ENCODE measurements at places on chromosomes 7 and 10.

DNA sequence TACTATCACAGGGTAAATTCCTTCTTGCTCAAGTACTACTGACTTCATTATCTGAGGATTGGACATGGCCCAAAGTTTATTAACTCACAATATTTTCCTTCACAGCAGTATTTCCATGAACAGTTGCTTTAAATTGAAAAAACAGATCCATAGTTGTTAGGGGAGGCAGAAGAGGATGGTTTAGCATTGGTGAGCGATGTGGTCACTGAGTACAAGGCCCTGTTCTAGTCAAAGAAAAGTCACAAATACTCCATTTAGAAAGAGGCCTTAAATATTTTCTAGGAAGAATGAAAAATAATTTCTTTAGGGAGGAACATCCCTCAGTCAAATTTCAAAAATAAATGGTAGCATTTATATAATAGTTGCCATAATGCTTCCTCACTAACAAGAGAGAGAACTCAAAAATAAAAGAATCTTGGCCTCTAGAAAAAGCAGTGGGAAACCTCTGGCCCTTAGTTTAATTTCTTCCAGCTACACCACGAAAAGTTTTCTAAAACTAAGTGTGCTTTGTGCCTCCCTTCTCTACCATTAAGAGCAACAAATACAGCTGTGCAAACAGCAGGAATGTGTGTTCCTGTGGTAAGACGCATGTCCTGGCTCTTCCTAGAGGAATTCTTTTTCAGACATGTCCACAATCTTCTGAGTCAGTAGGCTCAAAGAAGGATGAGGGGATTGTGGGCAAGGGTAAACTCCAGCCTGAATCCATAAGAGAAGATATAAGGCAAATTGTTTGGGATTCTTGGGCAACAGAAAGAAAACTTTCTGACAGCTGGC lies 105.7 kb downstream of the HOXA1 start:
- no peak for DNase-seq

- DNase-seq, result peak; percentile 41
These were observed 108.0 kb downstream of the GRK5 start for GRCh38 chr10:119315128-119316001.

DNA sequence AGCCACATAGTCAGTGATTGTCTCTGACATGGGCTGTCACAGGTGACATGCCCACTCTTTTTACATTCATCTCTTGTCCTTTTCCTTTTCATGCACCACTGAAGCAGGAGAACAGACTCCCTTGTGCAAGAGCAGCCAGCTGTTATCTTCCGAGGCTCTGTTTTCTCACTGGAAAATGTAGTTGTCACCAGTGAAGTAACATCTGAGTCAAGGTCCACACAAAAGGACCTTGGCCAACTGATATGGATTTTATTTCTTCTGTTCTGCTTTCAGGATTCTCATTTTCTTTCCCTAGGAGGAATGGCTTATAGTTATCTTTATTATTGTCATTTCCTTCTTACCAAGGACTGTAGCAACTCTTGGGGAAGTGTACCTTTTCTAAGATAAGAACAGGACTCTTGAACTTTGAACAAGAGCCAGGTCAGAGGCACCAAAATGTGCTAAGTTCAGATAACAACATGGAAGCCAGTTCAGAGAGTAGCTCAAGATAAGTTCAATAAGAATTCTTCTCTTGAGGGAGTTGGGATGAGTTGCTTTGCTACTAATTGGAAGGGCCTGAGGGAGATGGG lies 22.7 kb downstream of the AVPI1 start:
- DNase-seq, result no peak

- no peak for DNase-seq
These were observed 8.3 kb downstream of the PEX1 start for GRCh38 chr7:92520024-92520423.

GRCh38 chr10:100509241-100509840 lies 10.3 kb downstream of the SEC31B start:
- peak; percentile 40 for DNase-seq

DNA sequence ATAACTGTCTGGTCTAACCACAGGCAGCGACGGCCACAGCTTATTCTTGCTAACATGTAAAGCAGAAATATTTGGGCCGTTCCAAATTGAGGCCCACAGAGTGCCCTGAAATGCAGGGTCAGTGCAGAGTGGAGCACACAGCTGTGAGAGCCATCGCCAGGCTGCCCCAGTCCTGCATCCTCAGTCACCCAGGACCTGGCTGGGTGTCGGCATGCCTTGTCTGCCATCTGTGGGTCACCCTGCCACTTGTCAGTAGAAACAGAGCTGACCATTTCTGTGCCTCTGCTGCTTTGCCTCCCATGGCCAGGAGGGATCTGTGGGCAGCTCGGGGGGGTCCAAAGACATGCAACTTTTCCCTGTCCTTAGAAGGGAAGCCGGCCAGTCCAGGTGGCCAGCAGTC lies 57.3 kb upstream of the BTBD16 start:
- DNase-seq, result no peak

DNA sequence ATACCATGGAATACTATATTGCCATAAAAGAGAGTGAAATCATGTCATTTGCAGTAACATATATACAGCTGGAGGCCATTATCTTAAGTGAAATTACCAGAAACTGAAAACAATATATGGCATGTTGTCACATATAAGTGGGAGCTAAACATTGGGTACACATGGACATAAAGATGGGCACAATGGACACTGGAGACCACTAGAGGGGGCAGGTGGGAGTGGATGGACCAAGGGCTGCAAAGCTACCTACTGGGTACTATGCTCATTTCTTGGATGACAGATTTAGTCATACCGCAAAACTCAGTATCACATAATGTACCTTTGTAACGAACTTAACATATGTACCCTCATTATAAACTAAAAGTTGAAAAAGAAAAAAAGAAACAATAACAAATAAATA lies 1167.6 kb downstream of the NXPH1 start:
- no peak for DNase-seq

DNA sequence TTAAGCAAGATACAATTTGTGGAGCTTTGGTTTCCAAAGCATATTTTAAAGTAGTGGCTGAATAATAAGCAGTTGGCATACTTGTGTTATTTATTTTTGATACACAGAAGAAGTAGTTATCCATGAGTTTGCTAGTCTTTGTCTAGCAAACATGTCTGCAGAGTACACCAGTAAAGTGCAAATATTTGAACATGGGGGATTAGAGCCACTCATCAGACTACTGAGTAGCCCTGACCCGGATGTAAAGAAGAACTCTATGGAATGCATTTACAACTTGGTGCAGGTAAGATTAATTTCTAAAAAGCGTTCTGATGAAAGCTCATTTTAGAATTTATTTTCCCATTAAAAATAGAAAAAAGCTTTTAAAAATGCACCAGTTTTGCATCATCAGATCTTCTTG lies 31.4 kb downstream of the ARMC3 start:
- no peak for DNase-seq

DNA sequence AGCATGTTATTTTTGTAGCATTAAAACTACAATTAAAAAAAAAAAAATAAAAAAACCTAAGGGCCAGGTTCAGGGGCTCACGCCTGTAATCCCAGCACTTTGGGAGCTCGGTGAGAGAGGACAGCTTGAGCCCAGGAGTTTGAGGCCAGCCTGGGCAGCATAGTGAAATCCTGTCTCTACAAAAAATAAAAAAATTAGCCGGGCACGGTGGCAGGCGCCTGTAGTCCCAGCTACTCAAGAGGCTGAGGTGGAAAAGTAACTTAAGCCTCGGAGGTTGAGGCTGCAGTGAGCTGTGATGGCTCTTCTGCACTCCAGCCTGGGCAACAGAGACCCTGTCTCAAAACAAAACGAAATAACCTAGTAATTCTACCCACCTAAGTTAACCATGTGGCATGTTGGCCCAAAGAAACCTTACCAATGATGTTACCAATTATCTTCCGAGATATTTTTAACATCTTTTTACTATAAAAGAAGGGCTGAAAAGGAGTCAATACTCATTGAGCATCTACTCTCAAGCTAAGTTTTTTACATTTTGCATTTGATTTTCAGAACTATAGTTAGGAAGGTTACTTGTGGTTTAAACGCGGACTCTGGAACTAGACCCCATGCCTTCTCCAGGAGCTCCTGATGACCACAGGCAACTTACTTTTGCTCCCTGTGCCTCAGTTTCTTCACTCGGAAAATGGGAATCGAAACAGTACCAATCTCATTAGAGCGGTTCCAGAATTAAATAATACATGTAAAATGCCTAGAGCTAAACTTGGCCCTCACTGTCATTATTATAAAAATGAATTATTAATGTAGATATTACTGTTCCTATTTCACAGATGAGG lies 1.4 kb downstream of the ITGB1 start:
- no peak for DNase-seq

DNA sequence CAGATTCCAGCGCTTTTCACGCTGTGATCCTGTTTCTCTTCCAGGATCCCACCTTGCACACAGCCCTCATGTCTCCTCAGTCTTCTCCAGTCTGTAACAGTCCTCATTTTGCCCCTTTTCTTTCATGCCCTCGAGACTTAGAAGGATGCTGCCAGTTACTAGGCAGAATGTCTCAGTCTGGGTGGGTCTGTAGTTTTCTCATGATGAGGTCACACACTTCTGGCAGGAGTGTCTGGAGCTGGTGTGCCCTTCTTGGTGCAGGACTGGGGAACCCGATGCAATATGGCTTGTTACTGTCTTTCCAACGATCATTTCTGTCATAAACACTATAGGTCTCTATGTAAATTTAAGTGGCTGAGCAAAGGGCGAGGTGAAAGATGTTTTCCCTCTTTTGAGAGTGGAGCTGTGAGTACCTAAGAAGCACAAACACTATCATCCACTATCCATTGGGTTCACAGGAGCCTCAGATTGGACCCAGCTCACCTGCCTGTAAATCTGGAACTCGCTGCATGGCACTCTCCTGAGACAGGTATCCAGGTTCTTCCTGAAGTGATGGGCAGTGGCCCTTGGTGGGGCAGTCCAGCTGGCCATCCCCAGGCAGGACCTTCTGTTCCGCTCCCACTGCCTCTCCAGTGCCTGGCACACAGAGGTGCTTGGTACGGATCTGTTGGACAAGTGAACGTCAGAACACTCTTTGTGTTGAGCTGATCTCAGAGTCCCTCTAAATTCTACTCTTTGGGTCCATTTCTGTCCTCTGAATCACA lies 64.3 kb upstream of the ZNF32 start:
- DNase-seq, result no peak

DNA sequence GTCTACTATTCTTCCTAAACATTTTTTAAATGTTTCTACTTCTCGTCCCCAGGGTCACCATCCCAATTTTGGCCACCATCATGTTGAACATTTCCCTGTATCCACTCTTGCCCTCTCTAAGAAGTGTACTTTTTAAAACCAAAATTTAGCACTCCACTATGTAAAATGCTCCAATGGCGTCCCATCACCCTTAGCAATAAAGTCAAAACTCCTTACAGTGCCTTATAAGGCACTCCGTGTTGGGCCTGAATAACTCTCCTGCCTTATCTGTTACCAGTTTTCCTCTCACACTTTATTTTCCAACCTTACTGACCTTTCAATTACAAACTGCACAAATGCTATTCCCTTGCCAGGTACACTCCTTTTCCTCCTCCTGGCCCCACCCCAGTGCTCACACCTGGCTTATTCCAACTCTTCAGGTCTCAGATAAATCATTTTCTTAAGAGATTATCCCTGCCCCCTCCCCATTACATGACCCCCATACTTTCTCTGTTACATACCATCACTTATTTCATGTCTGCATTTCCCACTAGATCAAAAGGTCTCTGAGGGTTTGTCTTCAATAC lies 1.3 kb downstream of the TMEM168 start:
- DNase-seq, result no peak

DNA sequence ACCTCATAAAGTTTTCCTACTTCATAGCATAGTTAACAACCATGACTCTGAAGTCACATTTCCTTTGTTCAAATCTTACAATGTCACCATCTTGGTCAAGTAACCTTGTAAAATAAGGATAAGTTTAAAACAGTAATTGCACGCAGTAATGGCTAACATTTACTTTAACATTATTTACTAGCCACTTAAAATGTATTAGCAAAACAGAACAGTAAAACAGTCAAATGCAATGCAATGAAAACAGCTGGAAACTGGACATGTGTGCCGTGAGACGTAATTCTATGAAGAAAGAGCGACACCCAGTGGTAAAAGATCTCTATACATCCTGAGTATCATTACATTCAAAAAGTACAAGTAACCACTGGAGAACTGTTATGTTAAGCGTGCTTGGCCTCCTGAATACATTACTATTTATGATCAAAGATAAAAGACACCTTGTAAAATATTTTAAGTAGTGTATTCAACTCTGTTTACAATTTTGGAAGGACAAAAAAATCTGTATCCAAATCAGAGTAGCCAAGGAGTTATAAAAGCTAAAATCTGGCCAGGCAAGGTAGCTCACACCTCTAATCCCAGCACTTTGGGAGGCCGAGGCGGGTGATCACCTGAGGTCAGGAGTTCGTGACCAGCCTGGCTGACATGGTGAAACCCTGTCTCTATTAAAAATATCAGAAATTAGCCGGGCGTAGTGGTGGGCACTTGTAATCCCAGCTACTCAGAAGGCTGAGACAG lies 27.2 kb downstream of the ATE1 start:
- DNase-seq, result peak; percentile 49

Measured in CD4-positive, alpha-beta T cell treated with Interleukin-12 subunit alpha and Interleukin-12 subunit beta, for 1 hour (primary cell).